ENCODE measurements at places on chromosomes 7 and 10.

DNA sequence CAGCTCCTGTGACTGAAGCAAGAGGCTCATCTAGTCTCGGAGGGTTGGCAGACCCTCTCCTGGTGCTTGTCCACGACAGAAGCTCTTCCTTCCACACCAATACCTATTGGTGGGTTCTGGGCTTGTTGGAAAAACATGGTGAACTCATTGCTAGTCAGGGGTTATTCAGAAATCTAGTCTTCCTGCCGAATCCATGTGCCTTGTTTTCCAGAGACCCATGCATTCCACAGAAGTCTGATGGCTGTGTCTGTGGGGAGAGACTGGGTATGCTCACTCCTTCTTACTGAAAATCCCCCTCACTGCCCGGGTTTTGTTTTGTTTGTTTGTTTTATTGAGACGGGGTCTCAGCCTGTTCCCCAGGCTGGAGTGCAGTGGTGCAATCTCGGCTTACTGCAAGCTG is 138.3 kb downstream of the DNAJB6 start:
- DNase-seq = no peak

- DNase-seq = no peak
These were observed 48.0 kb downstream of the CALD1 start for GRCh38 chr7:134827436-134827835.

DNA sequence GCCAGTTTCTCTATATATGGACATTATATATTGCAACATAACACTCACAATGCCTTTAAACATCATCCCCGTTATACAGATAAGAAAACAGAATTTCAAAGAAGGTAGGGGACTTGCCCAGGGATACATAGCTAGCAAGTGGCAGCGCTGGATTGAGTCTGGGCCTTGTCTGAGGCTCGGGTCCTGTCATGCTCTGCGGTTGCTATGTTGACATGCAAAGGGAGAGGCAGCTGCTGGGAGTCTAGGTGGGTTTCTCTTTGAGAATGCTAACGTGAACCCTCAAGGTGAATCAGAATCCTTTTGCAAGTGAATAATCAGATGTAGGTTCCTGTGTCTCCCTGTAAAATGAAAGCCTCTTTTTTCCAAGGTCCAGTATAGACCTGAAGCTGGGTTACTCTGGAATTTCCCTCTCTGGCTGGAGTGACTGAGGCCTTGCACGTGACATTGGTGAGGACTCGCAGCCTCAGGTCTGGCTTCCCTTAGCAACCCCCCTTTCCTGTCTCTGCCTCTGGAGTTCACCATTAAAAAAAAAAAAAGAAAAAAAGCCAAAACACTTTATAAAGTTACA is 38.9 kb downstream of the TCF7L2 start:
- no peak for DNase-seq

- DNase-seq = no peak
These were observed 20.4 kb downstream of the NUDCD3 start for GRCh38 chr7:44470135-44470479.

DNA sequence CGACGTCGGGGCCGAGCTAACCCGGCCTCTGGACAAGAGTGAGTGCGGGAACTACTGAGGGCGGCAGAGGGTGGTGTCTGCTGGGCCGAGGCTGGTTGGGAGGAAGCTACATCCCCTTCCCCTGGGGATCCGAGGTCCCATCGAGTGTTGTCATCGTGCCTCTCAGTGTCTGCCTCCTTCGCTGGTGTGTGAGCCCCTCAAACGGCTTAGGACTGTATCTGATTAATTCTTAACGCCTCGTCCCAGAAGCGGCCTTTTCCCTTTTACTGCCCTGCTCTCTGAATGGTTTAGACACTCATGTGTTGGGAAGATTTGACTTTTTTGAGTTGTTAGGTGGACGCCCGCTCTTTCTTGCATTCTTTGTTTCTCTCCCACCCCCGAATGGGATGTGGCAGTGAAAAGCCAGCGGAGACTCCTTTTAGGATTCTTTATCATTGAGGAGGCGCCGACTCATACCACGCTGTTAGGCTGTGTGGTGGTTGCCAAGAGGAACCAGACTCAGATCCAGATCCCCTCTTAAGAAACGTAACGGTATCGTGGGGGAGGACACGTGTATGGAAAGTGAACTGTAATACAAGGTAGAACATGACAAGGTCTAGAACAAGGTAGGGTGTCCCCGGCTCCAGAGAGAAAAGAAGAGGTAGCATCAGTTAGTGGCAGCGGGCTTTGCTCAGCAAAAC is 631 bp downstream of the SUPV3L1 start:
- no peak for DNase-seq

- DNase-seq = no peak
These were observed 157.1 kb downstream of the PRKCQ start for GRCh38 chr10:6423004-6423403.

DNA sequence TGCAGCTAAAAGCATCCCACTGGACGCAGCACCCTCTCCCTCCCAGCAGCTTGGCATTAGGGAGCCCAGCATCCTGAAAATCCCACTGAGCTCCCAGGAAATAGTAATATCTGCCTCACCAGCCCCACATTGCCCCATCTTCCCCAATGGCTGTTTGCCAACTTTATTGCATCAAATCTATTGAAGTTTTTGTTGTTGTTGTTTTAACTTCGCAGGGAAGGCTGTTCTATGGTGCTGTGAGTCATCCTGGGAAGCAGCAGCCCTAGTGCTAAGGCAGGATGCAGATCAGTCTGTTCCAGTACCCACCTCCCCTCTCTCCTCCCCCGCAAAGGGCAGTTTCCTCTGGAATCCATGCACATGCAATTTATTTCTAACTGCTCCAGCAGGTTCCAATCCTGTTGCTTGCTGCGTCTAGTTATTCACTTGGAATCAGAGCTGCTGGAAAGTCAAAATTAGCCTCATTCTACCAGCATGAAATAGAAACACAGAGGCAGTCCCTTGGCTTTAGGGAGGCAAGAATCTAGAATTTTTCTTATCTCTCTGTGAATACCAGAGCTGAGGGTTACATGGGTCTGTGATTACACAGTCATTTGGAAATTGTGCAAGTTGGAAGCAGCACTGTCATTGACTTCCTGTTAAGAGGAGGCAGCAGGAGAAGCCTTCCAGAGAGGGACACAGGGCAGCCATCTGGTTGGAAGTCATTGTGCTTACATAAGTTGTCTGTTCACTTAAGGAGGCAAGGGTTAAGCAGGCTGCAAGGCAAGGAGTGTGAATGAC is 115.9 kb upstream of the CACUL1 start:
- DNase-seq = no peak

GRCh38 chr10:21677551-21677950 is 143.5 kb downstream of the MLLT10 start:
- DNase-seq = no peak

GRCh38 chr10:36676756-36677430 is 448.5 kb upstream of the ANKRD30A start:
- no peak for DNase-seq

GRCh38 chr7:27459731-27460053 is 203.0 kb downstream of the HIBADH start:
- DNase-seq = no peak

DNA sequence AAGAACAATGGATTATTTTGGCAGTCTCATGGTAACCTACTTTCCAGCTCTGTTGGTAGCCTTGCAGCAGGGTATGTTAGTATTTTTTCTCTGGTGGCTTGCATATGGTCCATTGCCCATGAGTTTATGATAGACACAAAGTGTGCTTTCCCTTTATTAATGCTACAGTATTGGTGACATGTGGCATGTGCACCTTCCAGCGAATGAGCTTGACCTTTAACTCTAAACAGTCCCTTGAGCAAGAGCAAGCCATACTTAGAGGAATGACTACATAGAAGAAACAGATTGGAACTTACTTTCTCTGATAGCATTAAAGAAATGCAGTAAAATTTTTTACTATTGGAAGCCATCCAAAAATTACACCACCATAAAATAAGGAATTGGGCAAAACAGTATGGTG is 73.9 kb downstream of the VTI1A start:
- no peak for DNase-seq

- no peak for DNase-seq
These were observed 41.8 kb downstream of the CPED1 start for GRCh38 chr7:121030308-121030707.

DNA sequence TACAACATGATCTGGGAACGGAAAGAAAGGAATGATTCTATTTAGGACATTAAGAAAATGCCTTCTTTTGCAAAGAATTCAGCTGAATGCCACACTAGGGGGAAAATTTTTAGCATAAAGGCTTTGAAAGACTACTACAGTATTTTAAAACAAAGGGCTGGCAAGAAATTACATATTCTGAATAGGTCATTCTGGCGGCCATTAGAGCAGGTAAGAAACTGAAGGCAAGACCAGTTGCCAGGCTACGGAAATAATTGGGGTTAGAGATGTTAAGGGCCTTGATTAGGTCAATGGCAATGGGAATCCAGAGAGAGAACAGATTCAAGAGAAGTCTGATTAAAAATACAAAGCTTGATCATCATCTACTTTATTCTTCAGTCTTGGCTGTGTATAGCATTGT is 3.8 kb upstream of the HECTD2 start:
- DNase-seq = no peak

GRCh38 chr10:52191049-52191448 is 123.0 kb upstream of the DKK1 start:
- DNase-seq = no peak

GRCh38 chr10:60597513-60597912 is 180.8 kb upstream of the CDK1 start:
- DNase-seq = no peak

DNA sequence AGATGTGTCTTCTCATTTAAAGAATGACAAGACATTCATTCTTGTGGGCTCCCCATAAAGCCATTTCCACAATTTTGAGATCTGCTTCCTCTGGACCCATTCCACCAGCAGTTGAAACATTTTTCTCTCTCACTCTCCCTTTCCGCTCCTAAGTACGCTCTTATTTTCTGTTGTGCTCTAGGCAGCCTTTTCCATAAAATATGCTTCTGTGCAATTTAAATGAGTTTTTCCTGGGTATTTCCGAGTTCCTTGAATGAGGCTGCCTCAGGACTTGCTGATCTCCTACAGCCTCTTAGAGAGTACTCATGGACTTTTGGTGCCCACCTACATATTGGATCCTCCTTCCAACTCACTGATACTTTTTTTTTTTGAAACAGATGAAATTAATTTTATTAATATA is 23.6 kb upstream of the AKR1D1 start:
- no peak for DNase-seq

DNA sequence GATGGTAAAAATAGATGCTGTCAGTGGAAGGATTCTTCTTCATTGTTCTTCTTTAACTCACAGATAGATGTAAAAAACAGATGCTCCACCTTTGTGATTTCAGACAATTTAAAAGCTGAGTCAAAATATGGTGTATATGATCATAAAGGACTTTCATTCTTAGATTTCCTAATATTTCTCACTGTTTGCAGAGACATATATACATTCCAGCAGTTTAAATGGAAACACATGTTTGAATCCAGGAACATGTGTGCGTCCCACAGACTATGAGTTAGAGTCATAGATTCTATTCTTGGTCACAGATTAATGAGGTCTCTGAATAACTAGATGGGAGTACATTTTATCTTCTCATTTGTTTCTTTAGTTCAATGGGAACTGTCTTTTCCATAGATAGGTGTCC is 109.6 kb downstream of the BICC1 start:
- DNase-seq = no peak

- no peak for DNase-seq
These were observed 52.4 kb downstream of the CFAP70 start for GRCh38 chr10:73306171-73306708.

DNA sequence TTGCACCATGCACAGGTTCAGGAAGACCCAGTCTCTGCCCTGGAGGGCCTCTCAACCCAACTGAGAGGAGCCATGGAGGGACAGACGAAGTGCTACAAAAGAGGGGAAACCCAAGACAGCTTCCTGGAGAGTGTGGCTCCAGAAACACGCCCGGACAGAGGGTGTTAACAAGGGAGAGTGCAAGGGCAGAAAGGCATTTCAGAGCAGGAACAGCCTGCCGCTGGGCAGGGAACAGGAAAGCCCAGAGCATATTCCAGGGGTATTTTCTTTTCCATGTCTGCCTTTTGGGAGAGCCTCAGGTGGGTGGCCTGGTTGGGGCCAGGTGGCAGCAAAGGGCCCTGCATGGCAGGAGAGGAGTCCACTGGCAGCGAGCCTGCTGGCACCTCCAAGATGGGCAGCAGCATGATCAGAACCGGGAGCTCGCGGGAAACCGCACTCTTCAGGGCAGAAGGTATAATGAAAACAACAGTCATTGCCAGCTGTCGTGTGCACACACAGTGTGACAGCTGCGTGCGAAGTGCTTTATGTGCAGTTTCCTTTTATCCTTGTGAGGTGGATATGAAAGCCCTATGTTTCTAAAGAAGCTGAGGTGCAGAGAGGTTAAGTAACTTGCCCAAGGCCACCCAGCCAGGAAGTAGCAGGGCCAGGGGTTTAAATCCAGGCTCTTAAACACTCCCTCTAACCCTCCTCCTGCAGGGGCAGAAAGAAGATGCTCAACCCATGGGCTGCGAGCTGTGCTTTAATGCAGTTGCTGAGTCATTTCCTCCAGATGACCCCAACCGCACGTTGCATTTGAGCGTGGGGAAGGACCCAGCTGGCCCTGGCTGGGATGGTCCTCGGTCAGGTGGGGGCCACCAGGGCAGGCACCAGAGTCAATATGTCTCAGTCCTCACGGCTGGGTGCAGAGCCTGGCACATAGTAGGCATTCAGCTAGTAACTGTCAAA is 128.6 kb downstream of the OAT start:
- no peak for DNase-seq

DNA sequence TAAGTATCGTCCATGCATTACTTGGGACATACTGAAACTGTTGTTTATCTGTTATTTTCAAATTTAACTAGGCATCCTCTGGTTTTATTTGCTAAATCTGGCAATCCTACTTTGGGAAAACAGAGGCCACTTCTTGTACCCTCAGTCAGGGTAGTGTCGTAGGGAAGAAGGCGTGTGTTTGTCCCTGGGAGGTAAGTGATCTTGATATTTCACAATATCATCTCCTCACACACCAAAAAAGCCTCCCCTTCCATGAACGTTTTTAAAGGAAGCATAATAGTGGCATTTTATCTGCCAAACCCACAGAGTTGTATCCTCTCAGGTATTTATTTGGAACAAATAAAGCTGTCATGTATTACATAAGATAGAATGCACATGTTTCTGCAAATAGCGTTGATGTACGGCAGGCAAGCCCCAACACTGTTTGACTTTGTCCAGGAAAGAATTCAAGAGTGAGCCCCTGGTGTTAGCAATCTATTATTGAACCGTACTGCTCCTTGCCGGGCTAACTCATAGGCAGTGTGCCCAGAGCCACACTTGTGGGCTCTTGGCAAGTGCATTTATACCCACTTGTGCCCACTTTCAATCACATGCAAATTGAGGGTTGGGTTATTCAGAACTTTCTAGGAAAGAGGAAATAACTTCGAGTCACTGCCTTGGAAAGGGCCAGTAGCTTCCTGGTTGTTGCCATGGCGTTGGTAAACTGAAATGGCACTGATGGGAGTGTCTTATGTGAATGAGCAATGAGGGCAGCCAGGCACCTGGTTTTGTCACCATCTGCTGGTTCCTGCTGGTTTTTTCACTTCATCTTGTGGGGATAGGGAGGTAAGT is 266.0 kb downstream of the USP6NL start:
- DNase-seq = no peak

- no peak for DNase-seq
These were observed 24.5 kb upstream of the ZNF488 start for GRCh38 chr10:47408606-47409005.

GRCh38 chr10:79937701-79938151 is 11.2 kb downstream of the SFTPD start:
- no peak for DNase-seq

Data from hippocampal formation (tissue), 2 donors.